ENCODE measurements at places on chromosomes 7 and 10.

- DNase-seq, result no peak
- peaks cover 11% of the 10 kb centered on the region for H3K36me3 ChIP-seq
- no peak overlapping the region for H3K4me3 ChIP-seq
- H3K27me3 ChIP-seq, result no peaks in the 10 kb centered on the region
Observed at GRCh38 chr10:125120053-125120710, 40.2 kb downstream of the CTBP2 start.

GRCh38 chr10:133442967-133443924 is 10.5 kb upstream of the SCART1 start:
- H3K27ac ChIP-seq, result no peak overlapping the region
- H3K36me3 ChIP-seq, result no peaks in the 10 kb centered on the region
- H3K4me1 ChIP-seq, result no peaks in the 10 kb centered on the region
- H3K4me3 ChIP-seq, result peak overlapping the region; percentile 2
- no peak for DNase-seq
- no peaks in the 10 kb centered on the region for H3K27me3 ChIP-seq

DNA sequence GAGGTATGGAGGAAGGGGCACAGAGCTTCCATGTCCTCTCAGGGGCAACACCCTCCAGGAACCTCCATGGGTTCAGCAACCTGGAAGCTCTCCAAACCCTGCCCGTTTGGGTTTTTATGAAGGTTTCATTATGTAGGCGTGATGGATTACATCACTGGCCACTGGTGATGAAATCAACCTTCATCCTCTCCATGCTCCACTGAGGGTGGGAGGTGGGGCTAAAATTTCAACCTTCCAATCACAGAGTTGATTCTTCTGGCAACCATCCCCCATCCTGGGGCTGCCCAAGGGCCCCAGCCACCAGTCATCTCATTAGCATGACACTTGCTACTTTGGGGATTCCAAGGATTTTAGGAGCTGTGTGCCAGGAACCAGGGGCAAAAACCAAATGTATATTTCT is 90.1 kb downstream of the TEX36 start:
- H3K36me3 ChIP-seq, result no peaks in the 10 kb centered on the region
- H3K4me3 ChIP-seq, result no peak overlapping the region
- no peaks in the 10 kb centered on the region for H3K27me3 ChIP-seq
- H3K4me1 ChIP-seq, result no peaks in the 10 kb centered on the region
- no peak overlapping the region for H3K27ac ChIP-seq
- no peak for DNase-seq

DNA sequence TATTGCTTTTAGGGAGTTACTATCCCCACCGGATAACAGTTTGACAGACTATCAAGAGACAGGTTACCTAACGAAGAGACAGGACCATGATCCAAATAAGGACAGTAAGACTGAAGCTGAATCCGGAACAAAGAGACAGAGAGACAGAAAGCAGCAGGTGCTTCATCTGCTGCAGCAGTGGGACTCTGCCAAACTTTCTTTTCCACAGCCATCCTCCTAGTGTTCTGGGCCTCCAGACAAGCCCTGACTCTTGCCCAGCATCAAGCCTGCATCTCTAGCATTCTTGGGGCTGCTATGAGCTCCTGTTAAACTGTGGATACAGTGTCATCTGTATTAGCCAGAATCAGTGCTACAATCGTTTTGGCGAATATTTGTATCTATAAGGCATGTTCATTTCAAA is 761.7 kb downstream of the GRID1 start:
- peaks cover 12% of the 10 kb centered on the region for H3K4me1 ChIP-seq
- DNase-seq, result no peak
- H3K27me3 ChIP-seq, result no peaks in the 10 kb centered on the region
- H3K4me3 ChIP-seq, result no peak overlapping the region
- H3K36me3 ChIP-seq, result no peaks in the 10 kb centered on the region

DNA sequence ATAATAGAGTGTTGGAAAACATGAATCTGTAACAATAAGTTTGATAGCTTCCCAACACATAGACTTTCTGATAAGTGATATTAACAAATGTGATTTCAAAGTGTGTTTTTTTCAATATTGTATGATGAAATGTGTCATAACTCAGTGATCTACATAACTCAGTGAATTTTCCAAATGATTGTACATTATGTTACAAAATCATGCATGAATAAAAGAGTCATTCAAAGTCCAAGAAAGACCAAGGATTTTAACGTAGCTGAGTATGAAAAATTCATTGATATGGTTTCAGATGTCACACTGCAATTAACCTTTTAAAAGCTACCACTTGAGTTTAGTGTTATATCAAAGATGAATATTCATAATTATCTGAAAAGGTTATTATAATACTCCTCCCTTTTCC is 111.2 kb downstream of the MYOF start:
- no peak overlapping the region for H3K27ac ChIP-seq
- no peak overlapping the region for H3K4me3 ChIP-seq
- no peaks in the 10 kb centered on the region for H3K4me1 ChIP-seq
- no peak for DNase-seq

GRCh38 chr7:135936497-135937217 is 40.5 kb downstream of the MTPN start:
- H3K36me3 ChIP-seq, result no peaks in the 10 kb centered on the region
- no peaks in the 10 kb centered on the region for H3K4me1 ChIP-seq

DNA sequence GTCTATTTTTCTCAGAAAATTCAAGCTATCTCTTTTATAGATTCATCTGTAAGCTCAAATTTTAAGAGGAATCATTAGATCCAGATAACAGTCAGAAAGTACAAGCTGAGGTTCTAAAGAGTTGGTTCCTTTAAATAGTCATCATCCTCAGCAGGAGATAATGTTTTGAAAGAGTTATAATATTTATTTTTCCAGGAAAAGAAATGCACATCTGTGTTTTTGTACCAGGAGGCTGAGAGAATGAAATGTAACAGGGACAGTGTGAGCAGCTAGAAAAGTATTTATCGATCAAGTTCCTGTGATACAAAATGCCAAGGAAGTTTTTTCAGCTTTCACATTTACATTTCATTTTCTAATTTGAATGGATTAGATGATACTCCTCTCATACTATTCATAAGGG is 120.2 kb upstream of the LRRTM3 start:
- H3K27ac ChIP-seq, result no peak overlapping the region
- H3K4me3 ChIP-seq, result no peak overlapping the region
- H3K27me3 ChIP-seq, result no peaks in the 10 kb centered on the region

GRCh38 chr10:92938841-92939240 is 90.5 kb downstream of the EXOC6 start:
- H3K27me3 ChIP-seq, result no peaks in the 10 kb centered on the region
- H3K27ac ChIP-seq, result no peak overlapping the region
- H3K36me3 ChIP-seq, result no peaks in the 10 kb centered on the region
- H3K4me3 ChIP-seq, result no peak overlapping the region
- no peak for DNase-seq

DNA sequence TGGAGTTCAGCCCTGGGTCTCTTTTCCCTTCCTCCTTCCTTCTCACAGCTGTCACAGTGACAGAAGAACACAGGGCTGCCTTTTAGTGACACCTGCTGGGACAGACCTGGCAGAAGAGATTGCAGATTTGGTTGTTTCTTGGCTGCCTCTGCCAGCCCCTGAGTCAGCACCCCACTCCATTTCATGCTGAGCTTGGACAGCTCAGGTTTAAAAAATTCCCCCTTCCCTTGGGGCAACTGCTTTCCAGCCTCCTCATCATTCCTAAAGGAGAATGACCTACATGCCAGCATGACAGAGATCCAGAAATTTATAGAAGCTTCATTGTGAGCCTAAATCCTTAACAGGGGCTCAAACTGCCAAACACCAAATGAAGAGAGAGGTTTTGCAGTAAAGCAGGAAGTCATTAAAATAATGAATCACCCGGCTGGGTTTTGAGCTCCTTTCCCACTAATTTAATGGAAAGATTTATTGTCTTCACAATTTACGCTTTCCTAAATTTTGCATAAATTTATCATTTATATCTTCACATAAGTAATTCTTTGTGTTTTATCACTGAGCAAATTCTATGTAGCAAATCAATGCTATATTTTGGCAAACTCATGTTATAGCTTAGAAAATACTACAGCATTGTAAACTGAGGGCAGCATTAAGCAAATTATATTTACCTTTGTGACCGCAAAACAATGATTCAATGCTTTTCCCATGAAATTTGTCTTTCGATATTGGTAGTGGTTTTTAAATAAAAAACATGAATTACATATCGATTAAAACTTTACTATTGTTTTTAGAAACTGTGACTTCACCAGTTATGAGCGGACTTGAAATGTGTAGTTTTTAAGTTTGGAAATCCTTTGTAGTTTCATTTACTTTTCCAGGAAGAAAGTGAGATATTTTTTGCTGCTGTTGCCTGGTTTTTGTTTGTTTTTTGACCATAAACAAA is 399.5 kb upstream of the ANKRD30A start:
- no peak overlapping the region for H3K27ac ChIP-seq
- H3K27me3 ChIP-seq, result no peaks in the 10 kb centered on the region
- no peak overlapping the region for H3K4me3 ChIP-seq

GRCh38 chr7:118245267-118246040 is 20.9 kb downstream of the ANKRD7 start:
- H3K27me3 ChIP-seq, result no peaks in the 10 kb centered on the region
- DNase-seq, result no peak
- H3K4me1 ChIP-seq, result no peaks in the 10 kb centered on the region
- H3K4me3 ChIP-seq, result no peak overlapping the region
- H3K36me3 ChIP-seq, result no peaks in the 10 kb centered on the region

DNA sequence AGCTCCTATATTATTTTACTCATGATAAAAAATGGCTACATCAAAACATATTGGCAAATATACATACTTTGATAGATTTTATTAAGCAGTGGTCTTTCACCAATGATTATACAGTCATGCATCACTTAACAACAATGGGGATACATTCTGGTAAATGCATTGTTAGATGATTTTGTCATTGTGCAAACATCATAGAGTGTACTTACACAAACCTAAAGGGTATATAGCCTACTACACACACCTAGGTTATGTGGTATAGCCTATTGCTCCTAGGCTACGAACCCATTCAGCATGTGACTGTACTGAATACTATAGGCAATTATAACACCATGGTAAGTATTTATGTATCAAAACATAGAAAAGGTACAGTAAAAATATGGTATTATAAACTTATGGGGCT is 98.9 kb upstream of the IL6 start:
- no peaks in the 10 kb centered on the region for H3K27me3 ChIP-seq
- H3K27ac ChIP-seq, result no peak overlapping the region
- peaks cover 4% of the 10 kb centered on the region for H3K4me1 ChIP-seq
- no peak for DNase-seq
- H3K36me3 ChIP-seq, result no peaks in the 10 kb centered on the region

DNA sequence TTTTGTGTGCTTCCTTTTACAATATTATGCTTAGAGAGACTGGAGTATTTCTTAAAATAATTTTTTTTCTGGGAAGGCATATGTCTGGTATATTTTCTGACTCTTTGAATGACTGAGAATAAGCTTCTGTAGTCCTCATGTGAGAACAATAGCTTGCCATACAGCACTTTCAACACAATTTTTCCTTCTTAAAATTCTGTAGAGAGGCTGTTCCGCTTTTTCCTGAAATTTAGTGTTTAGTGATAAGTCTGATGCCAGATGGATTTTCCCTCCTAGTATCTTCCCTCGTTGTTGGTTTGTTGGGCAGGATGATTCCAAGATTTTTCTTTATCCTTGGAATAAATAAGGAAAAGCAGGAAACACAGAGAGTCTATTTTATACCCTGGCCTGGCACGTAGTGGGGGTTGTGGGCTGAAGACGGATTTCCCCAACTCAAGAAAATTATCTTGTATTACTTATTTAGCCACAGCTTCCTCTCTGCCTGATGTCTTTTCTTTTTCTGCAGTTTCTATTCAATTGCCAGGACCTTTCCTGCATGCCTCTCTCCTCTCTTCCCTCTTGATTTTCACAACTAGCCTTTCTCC is 111.2 kb downstream of the AOAH start:
- DNase-seq, result no peak
- no peaks in the 10 kb centered on the region for H3K4me1 ChIP-seq
- no peaks in the 10 kb centered on the region for H3K27me3 ChIP-seq
- no peak overlapping the region for H3K27ac ChIP-seq
- H3K4me3 ChIP-seq, result no peak overlapping the region
- H3K36me3 ChIP-seq, result no peaks in the 10 kb centered on the region

DNA sequence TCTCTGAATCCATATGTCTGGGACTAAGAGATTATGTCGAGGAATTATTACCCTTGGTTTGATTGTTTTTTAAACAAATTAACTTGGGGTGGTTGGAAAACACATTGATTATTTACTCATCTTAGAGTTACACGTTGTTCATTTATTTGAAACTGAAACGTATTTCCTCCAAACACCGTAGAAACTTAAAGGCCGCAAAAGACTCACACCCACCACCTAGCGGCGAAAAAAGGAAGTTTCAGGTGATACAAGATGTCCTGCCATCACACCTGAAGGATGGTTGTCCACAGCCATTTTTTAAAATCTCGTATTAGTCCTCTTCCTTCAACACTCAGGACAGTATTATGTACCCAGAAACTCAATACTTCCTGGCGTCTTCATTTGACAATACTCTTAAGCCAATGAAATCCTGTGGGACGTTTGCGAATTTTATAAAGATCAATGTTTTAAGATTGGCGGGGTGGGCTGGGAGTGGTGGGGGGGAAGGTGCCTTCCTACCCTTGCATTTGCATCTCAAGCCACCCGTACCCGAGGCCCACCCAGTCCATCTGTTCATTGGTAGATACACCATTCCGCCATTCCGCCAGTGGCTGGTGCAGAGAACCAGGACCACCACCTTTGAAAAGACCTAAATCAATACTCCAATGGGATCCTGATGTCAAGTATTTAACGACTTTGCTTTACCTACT is 1.4 kb upstream of the LCOR start:
- no peak overlapping the region for H3K27ac ChIP-seq
- no peaks in the 10 kb centered on the region for H3K36me3 ChIP-seq
- no peak overlapping the region for H3K4me3 ChIP-seq

- no peak overlapping the region for H3K27ac ChIP-seq
- no peak overlapping the region for H3K4me3 ChIP-seq
- no peaks in the 10 kb centered on the region for H3K27me3 ChIP-seq
- no peaks in the 10 kb centered on the region for H3K4me1 ChIP-seq
Observed at GRCh38 chr7:127207230-127207629, 45.5 kb downstream of the GRM8 start.

GRCh38 chr10:24756283-24756682 is 32.6 kb upstream of the ARHGAP21 start:
- H3K27ac ChIP-seq, result no peak overlapping the region
- H3K4me3 ChIP-seq, result no peak overlapping the region
- peak; percentile 2 for DNase-seq
- no peaks in the 10 kb centered on the region for H3K36me3 ChIP-seq
